ENCODE measurements at places on chromosomes 12 and 14.

- DNase-seq = no peak
Observed at GRCh38 chr12:1523046-1523445, 71.3 kb downstream of the FBXL14 start.

GRCh38 chr14:76880449-76880848 lies 54.2 kb downstream of the LRRC74A start:
- DNase-seq = no peak

GRCh38 chr12:51863933-51864832 lies 15.7 kb upstream of the FIGNL2 start:
- no peak for DNase-seq

GRCh38 chr12:72214163-72214562 lies 58.0 kb upstream of the TRHDE start:
- no peak for DNase-seq

DNA sequence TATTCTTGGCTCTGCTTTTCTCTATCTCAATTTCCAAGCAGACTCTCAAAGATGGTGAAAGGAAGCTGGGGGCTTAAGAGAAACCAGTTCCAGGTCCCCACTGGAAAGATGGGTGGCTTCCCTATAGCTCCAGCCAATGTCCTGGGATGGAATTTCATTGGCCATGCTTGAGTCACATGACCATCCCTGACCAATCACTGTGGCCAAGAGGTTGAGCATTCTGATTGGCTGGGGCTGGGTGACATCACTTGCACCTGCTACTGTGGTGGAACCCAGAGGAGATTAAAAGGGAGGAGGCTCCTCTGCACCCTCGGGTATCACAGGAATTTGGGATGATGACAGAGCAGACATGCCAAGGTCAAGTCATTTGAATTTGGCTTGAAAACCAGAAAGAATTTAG lies 436.5 kb downstream of the TMEM132D start:
- DNase-seq = no peak

DNA sequence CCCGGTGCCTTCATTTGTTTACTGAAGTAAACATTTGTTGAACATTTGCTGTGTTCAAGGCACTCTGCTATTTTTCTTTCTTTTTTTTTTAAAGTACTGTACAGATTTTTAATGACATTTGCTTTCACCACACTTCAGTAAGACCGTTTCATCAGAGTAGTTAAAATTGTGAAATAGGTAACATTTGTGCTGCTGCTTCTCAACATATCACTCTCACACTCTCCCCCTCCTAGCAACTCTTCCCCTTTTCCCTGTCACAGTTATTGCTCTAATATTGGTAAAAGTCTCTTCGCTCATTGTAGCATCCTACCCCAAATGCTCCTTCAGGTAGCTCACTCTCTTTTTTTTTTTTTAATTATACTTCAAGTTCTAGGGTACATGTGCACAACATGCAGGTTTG lies 49.6 kb downstream of the SRGAP1 start:
- no peak for DNase-seq

DNA sequence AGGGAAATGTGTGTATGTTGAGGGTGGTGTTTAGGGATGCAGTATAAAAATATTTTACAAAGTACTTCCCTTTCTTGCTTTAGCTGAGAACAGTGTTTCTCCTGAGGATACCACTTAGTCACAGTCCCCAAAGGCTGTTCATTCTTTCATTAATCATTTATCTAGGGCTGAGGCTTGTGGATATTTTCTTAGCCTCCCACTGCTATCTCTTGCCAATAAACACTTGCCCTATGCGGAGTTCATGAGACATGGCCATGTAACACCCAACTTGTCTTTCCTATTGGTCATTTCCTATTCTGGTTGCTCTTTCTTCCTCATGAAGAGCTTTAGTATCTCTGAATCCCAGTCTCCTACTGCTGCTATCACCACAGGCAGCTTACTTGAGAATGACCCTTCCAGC lies 75.1 kb downstream of the ETNK1 start:
- no peak for DNase-seq

DNA sequence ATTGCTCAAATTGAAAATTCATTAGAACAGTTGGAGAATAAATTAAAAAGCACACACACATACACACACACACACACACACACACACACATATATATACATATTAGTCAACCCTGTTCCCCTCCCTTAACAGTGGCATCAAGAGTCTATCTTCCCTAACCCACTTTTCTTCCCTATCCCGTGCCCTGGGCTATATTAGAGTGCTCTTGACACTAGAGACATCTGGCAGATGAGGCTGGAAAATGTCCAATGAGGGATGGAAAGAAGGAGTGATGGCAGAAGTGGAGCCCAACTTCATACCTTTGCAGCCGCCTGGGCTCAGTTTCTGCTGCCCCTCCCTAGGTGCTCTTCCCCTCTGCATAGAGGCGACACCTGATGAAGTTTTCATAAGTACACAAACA lies 172.4 kb upstream of the NUDT4 start:
- no peak for DNase-seq

GRCh38 chr14:71478542-71478941 lies 453.7 kb upstream of the RGS6 start:
- no peak for DNase-seq

DNA sequence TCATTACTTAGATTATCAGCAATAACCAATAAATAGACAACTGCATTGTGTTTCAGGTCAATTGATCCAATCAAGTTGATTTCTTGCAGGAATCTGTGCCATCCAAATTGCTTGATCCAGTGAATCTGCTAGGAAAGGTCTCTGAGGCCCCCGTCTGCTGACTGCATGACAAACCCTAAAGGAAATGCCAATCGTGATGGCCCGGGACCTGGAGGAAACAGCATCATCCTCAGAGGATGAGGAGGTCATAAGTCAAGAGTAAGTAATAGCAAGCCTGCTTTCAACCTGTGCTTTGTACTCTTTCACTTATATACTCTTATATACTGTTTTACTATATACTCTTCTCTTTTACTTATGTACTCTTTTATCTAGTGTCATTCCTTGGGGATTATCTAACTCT lies 1.9 kb downstream of the TTLL5 start:
- DNase-seq = no peak

DNA sequence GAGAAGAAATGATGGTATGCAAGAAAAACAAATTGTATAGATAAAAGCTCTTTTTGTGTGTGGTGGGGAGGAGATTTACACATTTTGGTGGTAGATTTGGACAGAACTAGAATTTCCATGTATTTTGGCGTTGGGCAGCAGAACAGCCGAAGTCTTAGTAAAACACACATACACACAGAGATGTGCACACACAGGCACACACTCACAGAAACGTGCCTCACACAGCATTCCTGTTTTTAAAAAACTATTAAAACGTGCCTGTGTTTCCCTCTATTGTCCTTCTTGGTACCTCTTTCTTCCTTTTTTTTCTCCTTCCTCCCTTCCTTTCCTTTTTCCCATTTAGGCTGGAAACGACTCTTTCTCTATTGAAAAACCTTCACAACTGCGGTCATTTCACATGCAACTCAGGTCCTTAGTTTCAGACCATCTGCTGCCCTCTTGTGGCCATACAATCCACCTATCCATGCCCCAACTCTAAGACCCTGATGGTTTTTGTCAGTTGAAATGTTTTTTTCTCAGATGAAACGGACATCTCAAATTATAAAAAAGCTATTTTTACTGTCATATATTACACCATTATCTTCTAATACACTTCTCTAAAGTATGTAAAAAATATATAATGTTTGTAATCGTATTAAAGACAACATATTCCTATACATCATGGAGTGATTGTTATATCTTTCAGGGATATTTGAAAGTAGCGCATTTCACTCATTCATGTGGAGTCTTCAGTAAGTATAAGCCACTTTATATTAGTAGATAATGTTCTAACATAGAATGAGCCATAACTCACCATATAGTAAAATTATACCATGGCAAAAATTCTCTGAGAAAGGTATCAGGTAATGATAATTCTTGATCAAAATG lies 386.7 kb upstream of the NOVA1 start:
- DNase-seq = no peak

GRCh38 chr12:46554460-46554859 lies 181.9 kb upstream of the SLC38A2 start:
- no peak for DNase-seq

DNA sequence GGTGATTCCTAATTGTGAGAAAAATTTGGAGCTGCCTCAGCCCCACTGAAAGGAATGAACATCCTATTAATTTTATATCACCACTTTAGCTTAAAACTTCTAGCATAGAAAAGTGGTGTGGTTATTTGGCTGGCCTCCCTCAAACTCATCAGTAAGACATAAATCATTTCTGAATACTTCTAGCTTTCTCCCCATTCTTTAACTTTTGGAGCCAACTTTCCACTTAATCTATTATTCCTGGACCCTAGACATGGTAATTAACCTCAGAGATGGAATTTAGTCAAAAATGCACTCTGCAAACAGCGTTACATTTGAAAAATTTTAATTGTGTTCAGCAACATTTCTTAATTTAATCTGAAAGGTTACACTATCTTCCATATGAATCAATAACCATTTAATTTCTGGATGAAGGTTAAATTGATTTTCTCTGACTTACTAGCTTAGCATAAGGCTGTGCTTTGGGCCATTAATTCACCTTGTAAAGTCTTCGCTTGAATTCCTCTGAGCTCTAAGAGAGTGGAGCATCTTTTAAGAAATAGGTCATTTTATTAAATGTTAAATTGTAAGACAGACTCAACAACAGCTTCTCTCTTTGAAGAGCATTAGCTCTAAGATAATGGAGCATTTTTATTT lies 753.6 kb upstream of the STXBP6 start:
- no peak for DNase-seq

GRCh38 chr12:23564451-23565152 lies 384.9 kb downstream of the SOX5 start:
- no peak for DNase-seq

DNA sequence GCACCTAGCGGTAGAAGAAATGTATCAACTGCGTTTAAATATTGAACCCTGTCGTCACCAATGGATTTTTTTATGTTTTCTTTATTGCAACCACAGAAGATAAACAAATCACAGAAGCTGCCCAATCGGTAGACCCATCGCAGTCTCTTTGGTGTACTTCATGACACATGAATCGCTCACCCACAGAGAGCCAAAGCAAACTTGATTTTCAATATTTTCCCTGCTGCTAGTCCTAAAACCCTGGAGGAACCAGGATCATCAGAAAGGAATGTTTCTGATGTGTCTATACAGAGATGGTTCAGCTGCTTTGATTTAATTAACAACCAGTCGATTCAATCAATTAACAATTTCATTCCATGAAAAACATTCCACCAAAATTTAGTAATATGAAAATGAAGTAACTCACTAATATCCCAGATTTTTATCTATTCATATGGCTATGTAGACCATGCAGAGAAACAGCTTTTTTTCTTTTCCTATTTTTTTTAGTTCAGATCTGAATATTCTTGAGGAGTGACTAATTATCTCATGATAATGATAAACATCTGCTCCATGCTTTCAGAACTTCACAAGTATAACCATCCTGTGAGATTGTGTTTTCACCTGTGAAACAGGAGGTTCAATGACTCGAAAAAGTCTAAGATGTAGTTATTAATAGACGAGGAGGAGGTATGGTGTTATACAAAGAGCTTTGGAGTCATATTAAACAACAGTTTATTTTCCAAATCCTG lies 46.1 kb downstream of the DIO2 start:
- no peak for DNase-seq

DNA sequence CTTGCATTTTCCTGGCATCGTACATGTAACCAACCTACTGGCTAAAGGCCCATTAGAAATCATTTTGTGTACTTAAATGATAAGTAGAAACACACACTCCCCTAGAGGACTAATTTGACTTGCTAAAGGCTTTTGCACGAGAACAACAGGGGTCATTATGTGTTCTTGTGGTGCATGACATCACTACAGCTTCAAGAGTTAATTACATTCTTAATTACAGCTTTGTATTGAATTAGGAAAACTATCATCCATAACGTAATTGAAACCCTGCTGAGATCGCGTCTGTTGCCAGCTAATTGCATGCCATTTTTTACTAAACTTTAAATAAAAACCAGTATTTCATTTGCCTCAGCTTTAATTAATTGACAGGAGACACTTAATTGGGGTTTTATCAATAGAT lies 51.4 kb downstream of the TMEM132C start:
- DNase-seq = no peak

DNA sequence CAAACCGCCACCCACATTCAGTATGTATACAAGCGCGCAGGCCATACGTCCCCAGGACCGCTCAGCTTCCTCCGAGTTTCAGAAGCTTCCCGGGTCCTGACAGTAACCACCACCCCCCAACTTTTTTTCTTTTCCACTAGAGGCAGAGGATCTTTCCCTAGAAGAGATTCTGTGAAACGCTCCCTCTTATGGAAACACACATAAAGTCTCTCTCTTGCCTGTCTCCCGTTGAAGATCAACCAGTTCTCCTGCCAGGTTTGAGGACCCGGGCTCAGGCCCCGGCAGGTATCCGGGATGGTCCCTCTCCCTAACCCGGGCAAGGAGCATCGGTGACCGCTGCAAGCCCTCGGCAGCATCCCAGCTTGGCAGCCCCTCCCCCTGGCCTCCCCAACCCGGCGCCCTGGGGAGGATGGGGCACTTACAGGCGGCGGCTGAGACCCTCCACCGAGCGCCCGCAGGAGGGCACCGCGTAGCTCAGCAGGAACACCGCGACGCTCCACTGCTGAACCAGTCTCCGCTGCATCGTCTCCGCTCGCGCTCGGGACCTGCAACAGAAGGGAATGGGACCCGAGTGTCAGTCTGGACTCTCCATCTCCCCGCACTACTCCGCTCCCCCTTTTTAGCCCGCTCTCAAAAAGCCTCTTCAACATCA lies 3.4 kb downstream of the PTHLH start:
- DNase-seq = no peak

DNA sequence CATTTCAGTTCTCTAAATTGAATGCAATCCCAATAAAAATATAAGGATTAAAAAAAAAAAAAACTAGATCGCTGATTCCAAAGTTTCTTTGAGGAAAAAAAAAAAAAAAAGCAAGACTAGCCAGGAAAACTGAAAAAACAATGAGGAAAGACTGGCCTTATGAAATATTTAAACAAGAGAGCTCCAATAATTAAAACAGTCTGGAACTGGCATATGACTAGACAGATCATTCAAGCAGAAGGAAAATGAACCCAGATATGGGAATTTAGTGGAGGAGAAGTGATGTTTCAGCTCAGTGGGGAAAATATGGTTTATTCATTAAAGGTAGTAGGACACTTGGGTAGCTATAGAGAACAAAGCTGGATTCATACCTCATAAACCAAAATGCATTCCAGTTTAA lies 42.0 kb upstream of the TBC1D15 start:
- DNase-seq = no peak

DNA sequence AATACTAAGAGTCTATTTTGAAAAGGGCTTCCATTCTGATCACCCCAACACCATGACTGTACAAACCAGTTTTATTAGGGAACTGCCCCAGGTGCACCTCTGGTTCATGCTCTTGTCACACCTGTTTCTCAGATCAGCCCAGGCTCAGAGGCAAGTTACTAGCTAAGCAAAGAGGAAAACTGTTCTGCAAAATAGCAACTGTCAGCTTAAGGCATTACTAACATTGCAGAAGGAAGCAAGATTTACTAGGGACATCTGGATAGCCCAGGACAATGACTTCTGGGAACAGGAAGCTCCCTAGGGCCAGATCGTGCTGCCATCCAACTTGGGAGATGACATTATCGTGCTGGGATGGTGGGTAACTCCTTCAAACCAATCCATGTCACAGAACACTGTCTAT lies 30.1 kb downstream of the ANAPC7 start:
- DNase-seq = no peak
